Esophagus muscularis mucosa (tissue), 4 donors: ENCODE measurements at places on chromosomes 6 and 20. TPM values are rescaled to one million over a fixed set of nuclear protein-coding genes. Genes with fewer than 3 reads are reported as not detected.

DNA sequence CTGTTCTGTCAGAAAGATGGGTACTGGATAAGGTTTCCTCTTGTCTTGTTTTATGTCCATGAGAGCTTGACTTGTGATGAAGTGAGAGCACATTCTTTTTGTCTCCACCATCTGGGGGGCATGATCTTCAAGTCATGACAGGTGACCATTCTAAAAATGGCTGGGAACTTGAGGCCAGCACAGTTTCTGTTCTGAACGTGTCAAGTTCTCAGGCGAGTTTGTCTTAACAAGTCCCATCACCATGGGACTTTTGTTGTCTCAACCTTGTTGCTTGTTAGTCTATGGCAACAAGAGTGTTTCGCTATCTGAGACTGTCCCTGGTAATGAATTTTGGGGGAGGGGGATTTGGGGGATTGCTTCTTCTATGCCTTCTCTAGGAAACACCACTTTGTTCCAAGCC, 25.6 kb upstream of the ENPP4 start:
- H3K27ac ChIP-seq, result no peak overlapping the region
- H3K4me3 ChIP-seq, result no peak overlapping the region
- H3K4me1 ChIP-seq, result no peaks in the 10 kb centered on the region
- no peaks in the 10 kb centered on the region for H3K36me3 ChIP-seq
- no peak for DNase-seq

The TUBB1 gene
- total RNA-seq, result under 0.01 TPM

GRCh38 chr6:157760589-157761330, 62.3 kb upstream of the SNX9 start:
- no peak overlapping the region for H3K4me3 ChIP-seq
- peaks cover 44% of the 10 kb centered on the region for H3K4me1 ChIP-seq
- H3K27ac ChIP-seq, result no peak overlapping the region
- no peaks in the 10 kb centered on the region for H3K36me3 ChIP-seq

The BPIFA1 gene
- not detected for total RNA-seq

GRCh38 chr20:33621717-33622400, 40.3 kb upstream of the C20orf144 start:
- peaks cover 44% of the 10 kb centered on the region for H3K36me3 ChIP-seq
- no peak overlapping the region for H3K27ac ChIP-seq
- no peak for DNase-seq
- no peak overlapping the region for H3K4me3 ChIP-seq
- H3K4me1 ChIP-seq, result no peaks in the 10 kb centered on the region
- H3K27me3 ChIP-seq, result no peaks in the 10 kb centered on the region

GRCh38 chr6:148414836-148415235, 72.2 kb downstream of the SASH1 start:
- peaks cover 29% of the 10 kb centered on the region for H3K4me1 ChIP-seq
- no peak for DNase-seq
- H3K36me3 ChIP-seq, result no peaks in the 10 kb centered on the region
- no peak overlapping the region for H3K4me3 ChIP-seq

- no peaks in the 10 kb centered on the region for H3K27me3 ChIP-seq
- no peaks in the 10 kb centered on the region for H3K36me3 ChIP-seq
- DNase-seq, result no peak
- peak overlapping the region; percentile 57 for H3K27ac ChIP-seq
- peaks cover 17% of the 10 kb centered on the region for H3K4me1 ChIP-seq
- H3K4me3 ChIP-seq, result no peak overlapping the region
These were observed 52.4 kb upstream of the TINAG start for GRCh38 chr6:54255886-54256285.

GRCh38 chr6:14321992-14322772, 204.6 kb downstream of the CD83 start:
- DNase-seq, result no peak
- H3K4me1 ChIP-seq, result no peaks in the 10 kb centered on the region
- no peaks in the 10 kb centered on the region for H3K27me3 ChIP-seq

DNA sequence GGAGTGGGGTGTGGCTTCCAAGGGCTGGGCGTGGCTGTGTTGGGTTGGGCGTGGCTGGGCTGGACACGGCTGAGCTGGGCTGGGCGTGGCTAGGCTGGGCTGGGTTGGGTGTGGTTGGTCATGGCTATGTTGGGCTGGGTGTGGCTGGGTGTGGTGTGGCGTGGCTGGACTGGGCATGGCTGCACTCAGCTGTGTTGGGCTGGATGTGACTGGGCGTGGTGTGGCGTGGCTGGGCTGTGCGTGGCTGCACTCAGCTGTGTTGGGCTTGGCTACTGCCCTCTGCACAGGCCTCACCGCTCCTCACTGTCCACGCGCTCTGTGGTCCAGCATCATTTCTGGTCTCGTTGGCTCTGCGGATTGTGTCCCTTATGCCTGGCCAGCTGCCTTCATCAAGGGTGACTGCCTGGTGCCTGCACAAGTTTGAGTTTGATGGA, 43.5 kb upstream of the SLCO4A1 start:
- DNase-seq, result no peak
- no peak overlapping the region for H3K4me3 ChIP-seq
- peaks cover 33% of the 10 kb centered on the region for H3K4me1 ChIP-seq
- no peak overlapping the region for H3K27ac ChIP-seq
- H3K27me3 ChIP-seq, result peaks cover 97% of the 10 kb centered on the region

The RAB5IF gene
- 94.8 TPM for total RNA-seq
